ENCODE measurements at places on chromosomes 1 and 21.

GRCh38 chr1:19534281-19534680 is 48.9 kb upstream of the CAPZB start:
- no peak for DNase-seq

DNA sequence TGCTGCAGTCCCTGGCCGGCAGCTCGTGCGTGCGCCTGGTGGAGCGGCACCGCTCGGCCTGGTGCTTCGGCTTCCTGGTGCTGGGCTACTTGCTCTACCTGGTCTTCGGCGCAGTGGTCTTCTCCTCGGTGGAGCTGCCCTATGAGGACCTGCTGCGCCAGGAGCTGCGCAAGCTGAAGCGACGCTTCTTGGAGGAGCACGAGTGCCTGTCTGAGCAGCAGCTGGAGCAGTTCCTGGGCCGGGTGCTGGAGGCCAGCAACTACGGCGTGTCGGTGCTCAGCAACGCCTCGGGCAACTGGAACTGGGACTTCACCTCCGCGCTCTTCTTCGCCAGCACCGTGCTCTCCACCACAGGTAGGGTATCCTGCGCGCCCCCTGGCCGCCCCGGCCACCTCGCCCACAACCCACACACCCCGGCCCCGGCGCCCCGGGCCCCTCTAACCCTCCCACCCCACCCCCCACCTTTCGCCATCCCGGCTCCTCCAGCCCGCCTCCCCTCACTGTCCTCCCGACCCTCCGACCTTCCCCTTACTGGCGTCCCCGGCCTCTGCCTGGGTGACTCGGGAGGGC is 352 bp downstream of the KCNK1 start:
- no peak for DNase-seq

DNA sequence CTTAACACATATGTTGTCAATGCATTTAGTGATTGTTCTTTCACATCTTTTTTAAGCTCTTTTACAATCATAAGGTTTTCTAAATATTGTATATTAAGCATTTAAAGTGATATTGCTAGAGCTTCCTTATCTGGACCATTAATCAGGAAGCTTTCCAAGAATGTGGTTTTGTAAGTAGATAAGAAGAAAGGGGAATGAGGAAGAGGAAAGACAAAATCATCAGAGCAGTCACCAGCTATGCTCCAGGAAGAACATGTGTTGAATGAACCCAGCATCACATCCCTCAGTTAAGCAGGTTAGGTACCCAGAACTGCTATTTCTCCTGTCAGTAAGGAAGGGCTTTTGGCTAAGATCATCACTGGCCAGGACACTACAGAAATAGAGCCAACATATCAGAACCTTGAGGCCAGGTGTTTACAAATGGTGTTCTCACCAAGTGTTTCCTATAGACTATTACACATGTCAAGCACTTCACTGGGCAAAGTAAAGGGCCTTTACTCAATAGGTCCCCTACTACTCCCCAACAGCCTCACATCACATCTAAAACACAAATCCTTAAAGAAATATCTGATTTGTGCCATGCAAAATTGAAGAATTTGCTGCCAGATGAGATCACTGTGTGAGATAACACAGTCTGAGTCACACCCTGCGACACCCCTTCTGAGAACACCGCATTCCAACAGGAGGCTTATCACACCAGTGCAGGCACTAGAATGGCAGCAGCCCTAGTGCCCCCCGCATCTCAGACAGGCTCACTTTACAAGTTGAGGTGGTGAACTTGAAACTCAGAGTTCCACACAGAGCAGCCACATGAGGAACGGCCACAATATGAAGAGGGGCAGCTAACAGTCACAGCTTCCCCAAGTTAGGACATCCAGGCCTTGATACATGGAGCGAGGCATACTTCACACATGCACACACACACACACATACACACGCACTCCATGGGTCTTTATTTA is 1.8 kb upstream of the SPRR2A start:
- DNase-seq, result no peak

GRCh38 chr1:114771992-114772391 is 8.5 kb downstream of the SIKE1 start:
- DNase-seq, result no peak

- no peak for DNase-seq
Measured at GRCh38 chr1:30638086-30638485, 85.3 kb downstream of the MATN1 start.

DNA sequence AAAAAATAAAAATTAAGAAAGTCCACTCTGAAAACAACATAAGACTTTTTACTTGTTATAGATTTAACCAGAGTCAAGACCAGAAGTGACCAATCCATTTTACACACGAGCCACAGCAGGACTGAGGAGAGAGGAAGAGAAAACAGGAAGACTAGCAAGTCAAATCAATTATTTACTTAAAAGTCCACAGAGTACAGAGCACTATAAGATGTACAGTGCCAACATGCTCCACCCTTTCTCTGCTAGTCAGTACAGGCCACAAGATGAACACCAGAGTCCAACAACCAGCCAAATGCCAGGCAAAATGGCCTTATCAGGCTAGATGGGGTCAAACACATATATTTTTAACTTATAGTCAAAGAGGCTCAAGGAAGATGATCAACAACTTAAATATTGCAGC is 19.5 kb downstream of the LUZP1 start:
- DNase-seq, result no peak

DNA sequence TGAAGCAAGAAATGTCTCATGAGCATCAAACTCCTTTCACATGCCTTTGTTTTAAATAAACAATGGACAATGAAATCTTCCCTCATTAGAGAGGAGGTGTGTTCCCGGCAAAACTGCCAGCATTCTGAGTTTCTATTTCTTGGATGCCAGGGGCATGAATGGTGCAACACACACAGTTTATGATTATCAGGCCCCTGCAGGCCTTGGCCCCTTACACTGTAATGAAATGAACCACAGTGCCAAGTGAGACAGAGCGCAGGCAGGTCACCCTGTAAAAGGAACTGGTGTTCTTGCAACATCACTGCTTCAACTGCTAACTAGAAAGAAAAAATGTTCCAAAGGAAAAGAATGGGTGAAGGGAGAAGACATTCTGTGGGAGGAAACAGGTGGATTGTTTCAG is 3.8 kb upstream of the PIGC start:
- DNase-seq, result no peak

DNA sequence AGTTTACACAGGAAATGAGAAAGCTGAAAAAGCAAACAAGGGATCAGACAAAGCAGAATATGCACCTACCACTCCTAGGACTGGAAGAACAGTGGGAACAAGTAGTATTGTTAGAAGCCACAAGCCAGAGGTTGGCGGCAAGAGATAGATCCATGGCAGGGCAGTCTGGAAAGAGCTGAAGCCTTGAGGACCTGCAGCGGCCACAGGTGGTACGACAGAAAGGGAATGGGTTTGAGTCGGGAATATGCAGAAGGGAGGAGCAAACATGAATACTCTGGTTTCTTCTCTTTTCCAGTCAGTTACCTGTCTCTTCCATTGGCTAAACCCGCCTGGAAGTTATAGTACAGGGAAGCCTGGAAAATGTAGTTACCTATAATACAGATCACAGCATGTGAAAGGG is 3.9 kb upstream of the PCNX2 start:
- DNase-seq, result no peak

DNA sequence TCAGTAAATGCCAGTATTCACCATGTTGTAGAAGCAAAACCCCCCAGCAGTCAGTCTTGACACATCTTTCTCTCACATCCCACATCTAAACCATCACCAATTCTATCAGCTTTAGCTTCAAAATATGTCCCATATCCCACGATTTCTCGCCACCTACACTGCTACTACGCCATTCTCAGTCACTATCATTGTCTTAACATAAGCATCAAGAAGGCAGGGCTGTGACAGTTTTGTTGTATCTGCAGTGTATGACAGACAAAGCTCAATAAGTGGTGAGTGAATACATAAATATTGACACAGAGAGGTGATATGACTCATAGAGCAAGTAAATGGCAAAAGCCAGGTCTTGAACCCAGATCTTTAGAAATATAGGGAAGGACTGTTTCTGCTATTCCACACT is 59.9 kb downstream of the JAK1 start:
- DNase-seq, result no peak

GRCh38 chr1:232335261-232335660 is 294.7 kb downstream of the SIPA1L2 start:
- no peak for DNase-seq

DNA sequence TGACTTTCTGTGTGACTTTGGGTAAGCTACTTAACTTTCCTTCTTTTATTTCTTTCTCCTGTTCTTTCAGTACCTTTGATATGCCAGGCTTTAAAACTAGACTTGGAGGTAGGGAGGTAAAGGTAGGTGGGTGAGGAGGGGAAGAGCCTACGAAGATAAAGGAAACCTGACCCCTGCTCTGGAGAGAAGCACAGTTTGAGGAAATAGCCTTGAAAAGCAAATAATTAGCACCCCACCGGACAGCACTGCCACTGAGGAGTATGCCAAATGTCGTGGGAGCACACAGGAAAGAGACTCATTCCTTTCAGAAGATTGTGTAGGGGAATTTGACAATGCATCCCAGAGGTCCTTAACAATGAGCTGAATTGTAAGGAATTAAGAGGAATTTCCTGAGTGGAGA is 65.2 kb upstream of the SPAG17 start:
- no peak for DNase-seq

GRCh38 chr1:210358626-210359025 is 29.9 kb downstream of the HHAT start:
- no peak for DNase-seq

- no peak for DNase-seq
Measured at GRCh38 chr1:60265560-60266535, 192.3 kb upstream of the C1orf87 start.

GRCh38 chr1:117696561-117696960 is 90.7 kb downstream of the TENT5C start:
- no peak for DNase-seq

DNA sequence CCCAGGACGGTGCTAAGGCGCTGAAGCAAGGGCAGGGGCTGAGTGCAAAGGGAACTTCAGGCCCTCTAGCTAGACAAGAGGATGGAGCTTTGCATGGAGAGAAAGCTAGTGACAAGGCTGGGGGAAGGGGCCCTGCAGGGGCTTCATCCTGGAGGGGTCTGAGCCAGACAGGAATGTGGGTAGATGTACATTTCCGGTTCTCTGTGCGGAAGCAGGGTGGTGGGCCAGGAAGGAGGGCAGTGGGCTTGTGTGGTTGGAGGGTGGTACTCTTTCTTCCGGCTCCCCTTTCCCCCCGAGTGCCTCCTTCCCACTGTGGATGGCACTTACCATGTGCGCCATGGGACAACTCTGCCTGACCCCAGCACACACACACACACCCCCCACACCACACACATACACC is 1.5 kb downstream of the KISS1 start:
- DNase-seq, result no peak

DNA sequence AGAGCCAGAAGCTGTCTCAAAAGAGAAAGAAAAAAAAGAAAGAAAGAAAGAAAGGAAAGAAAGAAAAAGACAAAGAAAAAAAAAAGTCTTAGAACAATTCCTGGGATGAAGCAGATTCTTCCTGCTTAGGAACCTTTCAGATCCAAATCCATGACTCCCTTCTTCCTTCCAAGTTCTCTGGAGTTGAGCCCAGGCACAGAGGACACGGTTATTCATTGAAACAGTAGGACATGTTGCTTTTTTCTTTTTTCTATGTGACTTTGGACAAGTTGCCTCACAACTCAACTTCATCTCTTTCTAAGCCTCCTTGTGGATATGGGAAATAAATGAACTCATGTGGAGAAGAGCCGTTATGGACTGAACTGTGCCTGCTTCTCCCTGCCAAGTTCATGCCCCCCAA is 14.7 kb upstream of the TNFRSF8 start:
- DNase-seq, result no peak

GRCh38 chr1:165468253-165468652 is 23.3 kb upstream of the RXRG start:
- no peak for DNase-seq

GRCh38 chr1:31689854-31690253 is 14.0 kb downstream of the COL16A1 start:
- DNase-seq, result no peak

GRCh38 chr1:91827459-91828321 is 58.3 kb downstream of the TGFBR3 start:
- DNase-seq, result no peak

GRCh38 chr1:218895064-218895587 is 278.6 kb upstream of the LYPLAL1 start:
- no peak for DNase-seq

DNA sequence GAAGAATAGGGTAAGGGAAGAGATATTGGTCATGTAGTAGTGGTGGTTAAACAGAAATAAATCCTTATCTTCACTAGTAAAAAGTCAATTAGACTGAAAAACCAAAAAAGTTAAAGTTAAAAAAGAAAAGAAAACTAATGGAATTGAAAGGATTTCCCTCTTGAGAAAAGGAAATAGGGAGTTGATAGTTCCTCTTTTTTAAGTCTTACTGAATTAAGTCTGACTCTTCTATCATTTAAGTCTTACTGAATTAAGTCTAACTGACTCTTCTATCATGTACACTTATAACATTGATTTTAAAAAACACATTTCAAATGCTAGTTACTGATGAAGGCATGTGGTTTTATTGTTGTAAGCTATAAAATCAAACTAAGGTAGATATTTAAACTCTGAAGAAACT is 49.5 kb upstream of the TENT5C start:
- DNase-seq, result no peak

DNA sequence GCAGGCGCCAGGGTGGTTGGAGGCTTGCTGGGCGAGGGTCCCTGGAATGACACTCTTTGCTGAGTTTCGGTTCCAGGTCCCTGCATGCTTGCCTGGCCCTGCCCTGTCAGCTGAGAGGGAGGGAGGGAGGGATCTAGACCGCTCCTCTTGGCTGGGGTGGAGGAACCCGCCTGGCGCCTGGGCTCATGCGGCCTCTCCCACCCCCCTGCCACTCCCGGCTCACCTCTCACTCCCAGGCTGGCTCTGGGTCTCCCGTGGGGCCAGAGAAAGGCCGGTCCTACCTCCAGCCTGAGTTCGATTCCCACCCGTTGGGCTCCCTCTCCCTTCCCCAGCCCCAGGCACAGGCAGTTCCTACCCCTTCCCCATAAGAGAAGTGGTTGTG is 19.0 kb upstream of the IFNLR1 start:
- DNase-seq, result no peak

DNA sequence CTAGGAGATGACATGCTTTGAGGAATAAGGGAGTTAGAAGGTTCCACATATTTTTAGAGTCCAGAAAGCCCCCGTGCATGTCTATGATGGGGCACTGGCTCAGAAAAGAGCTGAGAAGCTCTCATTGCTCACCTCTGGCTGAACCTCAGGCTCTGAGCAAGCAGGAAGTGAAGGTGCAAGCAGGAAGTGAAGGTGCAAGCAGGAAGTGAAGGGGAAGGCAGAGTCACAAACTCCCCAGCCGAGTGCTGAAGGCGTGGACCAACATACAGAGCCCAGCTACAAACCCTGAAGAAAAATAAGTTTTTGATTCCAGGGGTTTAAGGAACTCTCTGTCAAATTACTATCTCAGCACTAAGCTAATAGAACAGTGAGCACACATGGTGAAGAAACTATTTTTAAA is 7.0 kb downstream of the KRTAP10-8 start:
- DNase-seq, result peak; percentile 53

- no peak for DNase-seq
Measured at GRCh38 chr1:157691285-157691920, 9.2 kb downstream of the FCRL3 start.

- DNase-seq, result no peak
Measured at GRCh38 chr1:116292929-116293725, 79.9 kb upstream of the ATP1A1 start.

All from activated CD4-positive, alpha-beta T cell treated with anti-CD3 and anti-CD28 coated beads, Interleukin-2, amount 50 U/mL, for 4 hours (primary cell).